Activated T-cell treated with anti-CD3 and anti-CD28 coated beads for 1 hour (primary cell): ENCODE measurements at places on chromosomes 3 and 15.

DNA sequence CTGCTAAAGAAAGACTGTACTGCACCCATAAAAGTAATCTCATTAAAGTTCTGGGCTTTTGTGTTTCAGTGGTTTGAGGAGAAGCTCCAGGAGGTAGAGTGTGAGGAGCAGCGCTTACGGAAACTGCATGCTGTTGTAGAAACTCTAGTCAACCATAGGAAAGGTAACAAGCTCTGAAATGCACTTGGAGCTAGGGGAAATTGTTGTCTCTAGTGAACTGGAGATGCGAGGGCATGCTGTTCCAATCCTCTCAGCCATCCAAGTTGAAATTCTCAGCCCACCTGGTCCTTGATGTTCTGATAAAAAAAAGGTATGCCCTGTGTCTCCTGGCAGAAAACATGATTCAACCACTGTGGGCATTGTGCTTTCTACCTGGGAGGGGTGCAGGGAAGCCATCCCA, 21.4 kb upstream of the SNX22 start:
- no peak for DNase-seq

DNA sequence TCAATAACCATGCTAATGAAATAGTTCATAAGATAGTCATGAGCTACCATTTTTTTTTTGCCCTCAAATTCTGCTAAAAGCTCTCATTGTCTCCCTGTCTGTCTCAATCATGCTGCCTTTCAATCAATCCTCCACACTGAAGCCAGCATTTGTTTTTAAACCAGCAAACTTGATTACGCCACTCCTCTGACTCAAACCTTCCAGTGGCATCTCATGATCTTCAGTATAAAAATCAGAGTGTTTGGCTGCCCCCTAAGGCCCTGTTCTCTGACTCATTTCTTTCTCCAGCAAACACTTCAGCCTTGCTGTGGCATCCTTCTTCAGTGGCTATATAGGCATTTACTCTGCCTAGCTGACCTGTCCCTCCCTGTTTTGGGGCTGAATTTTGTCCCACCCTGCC, 36.0 kb upstream of the EOMES start:
- DNase-seq = no peak

- no peak for DNase-seq
Measured at GRCh38 chr3:13124631-13125030, 51.4 kb upstream of the IQSEC1 start.

DNA sequence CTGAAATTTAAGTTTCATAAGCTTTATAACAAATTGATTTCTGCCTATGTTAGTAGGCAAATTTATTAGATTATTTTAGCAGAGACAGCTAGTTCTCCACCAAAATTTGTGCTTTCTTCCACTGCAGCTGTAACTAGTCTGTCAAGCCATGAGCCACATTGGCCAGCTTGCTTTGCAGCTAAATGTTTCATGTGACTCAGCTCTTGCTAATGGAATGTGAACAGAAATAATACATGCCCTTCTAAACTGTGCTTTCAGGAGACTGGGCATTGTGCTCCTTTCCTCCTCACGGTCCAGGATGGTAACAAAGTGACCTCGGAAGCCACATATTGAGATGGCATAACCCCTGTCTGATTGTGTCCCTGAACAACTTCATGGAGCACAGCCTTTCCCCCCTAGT, 51.3 kb upstream of the KPNA4 start:
- DNase-seq = no peak

DNA sequence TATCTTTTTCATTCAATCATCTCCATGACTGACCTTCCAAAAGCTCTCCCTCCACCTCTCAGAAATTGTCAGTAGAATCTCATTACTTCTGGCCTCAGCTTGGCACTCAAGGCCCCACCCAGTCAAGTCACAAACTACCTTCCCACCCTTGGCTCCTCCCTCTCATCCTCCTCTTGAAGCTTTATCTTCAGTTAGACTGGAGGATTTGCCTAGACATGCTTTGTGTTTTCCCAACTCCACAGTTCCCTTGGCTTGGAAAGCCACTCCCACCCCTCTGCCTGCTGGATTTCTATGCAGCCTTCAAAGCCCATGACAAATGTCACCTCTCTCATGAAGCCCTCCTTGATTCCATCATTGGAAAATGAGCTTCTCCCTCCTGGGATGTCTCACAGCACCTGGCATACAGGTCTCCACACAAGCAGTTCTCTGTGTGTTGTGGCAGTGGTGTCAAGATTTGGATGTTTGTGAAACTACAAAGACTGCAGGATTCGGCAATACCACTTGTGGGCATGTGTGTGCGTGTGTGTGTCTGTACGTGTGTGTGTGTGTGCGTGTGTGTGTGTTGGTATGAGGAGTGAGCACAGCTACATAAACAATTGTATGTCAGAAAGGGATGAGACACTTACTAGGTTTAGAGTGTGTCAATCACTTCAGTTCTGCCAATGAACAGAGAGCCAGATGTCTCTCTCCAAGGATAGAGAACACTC, 45.3 kb upstream of the VPS8 start:
- DNase-seq = no peak

DNA sequence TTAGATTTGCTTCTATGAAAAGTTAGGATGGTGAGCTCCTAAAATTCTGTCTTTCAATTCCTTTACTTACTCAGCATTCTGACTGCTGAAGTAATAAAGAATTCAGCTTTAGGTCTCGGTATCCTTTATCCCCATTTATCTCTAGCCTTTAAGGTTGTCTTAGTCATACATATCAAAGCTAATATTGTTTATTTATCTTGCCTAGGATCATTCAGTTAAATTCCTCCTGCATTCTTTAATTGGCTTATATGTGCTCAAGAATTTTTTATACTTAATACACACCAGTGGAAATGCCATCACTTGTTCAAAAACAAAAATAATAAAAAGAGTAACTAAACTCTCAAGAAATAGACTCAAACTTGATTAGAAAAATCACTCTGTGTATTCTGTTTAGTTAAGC, 507.0 kb downstream of the ZPLD1 start:
- DNase-seq = no peak

GRCh38 chr15:60265057-60265456, 132.7 kb downstream of the ANXA2 start:
- DNase-seq = no peak

- DNase-seq = no peak
Measured at GRCh38 chr3:147423537-147423797, 14.3 kb downstream of the ZIC1 start.
